Eye (tissue), 1 donor: ENCODE measurements at places on chromosomes 5 and 9.

DNA sequence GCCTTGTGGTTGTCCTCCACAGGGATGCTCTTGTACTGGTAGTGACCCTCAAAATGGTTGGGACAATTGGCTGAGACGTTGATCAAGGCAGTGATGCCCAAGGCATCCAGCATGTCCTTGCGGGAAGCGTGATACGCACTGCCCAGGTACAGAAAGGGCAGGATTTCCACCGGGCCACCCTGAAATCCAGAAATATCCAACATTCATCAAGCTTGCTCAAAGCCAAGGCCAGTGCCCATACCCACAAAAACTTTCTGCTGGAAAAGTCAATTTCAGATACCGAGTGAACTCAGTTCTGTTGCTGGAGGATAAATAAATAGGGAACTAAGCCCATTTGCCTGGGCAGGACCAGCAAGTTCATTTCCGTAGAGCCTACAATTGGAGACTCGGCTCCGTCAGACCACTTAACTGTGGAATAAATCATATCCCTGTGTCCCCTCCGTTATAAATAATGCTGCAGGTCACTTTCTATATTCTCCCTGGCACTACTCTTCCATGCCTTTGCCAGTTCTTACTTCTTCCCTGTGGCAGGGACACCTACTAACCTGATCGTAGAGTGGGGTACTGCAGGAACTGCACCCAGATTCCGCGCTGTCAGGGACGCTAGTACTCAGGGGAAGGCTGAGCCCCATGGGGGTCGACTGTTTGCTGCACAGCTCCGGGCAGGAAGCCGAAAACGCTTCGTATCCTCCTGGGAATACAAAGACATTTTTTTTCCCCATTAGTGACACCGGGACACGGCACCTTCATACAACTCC lies 1.2 kb downstream of the DUSP1 start:
- DNase-seq = no peak

DNA sequence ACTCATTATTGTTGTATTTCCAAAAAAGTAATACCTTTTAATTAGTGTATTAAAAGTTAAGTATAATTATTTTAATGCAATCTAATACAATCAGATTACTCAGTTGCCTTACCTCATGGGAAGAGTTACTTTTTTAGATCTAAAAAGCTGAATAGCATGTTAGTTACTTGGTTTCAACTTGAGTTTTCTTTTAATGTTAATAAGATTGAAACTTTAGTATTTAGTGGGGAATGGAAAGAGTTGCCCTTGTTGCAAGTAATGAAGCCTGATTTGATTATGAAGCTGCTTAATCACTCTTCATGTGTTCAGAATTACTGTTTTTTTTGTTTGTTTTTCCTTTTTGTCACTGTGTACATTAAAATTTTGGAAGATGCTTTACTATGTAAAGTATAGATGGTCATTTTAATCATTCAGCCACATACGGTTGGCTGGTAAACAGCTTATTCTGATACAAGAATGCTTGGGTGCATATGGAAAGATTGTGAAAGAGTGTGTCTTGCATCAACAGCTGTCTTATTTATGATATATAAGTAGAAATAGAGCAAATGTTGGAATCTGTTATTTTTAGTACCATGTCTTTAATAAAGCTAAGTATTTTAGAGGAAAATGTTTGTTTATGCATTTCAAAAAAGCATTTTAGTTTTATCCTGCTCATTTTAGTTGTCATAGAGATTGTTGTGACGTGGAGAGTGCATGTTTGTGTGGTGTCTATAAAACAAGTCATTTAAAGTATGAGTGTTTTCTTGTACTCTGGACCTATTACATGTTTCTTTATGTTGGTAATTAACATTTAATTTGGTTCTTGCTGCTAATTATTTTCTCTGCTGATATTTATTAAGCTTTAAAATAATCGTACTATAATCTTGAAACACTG lies 36.4 kb downstream of the SREK1 start:
- no peak for DNase-seq

- no peak for DNase-seq
Measured at GRCh38 chr9:471320-471719, 256.7 kb downstream of the DOCK8 start.

- DNase-seq = no peak
Measured at GRCh38 chr5:60594715-60595477, 105.1 kb downstream of the DEPDC1B start.
